ENCODE measurements at places on chromosomes 3 and 15. TPM values are rescaled to one million over a fixed set of nuclear protein-coding genes. Genes with fewer than 3 reads are reported as not detected.

The BCHE gene
- 47.1 TPM for polyA plus RNA-seq

The SLC22A13 gene
- polyA plus RNA-seq: 1.2 TPM

The TMEM266 gene
- polyA plus RNA-seq: 0.78 TPM

The DET1 gene
- polyA plus RNA-seq: 19.3 TPM

The CFAP100 gene
- polyA plus RNA-seq: 2.5 TPM

GRCh38 chr3:69226071-69226470 lies 103.7 kb upstream of the LMOD3 start:
- DNase-seq: no peak

GRCh38 chr3:133208184-133208583 lies 170.0 kb downstream of the TMEM108 start:
- DNase-seq: no peak

GRCh38 chr15:78641749-78642275 lies 802 bp upstream of the CHRNB4 start:
- DNase-seq: no peak

DNA sequence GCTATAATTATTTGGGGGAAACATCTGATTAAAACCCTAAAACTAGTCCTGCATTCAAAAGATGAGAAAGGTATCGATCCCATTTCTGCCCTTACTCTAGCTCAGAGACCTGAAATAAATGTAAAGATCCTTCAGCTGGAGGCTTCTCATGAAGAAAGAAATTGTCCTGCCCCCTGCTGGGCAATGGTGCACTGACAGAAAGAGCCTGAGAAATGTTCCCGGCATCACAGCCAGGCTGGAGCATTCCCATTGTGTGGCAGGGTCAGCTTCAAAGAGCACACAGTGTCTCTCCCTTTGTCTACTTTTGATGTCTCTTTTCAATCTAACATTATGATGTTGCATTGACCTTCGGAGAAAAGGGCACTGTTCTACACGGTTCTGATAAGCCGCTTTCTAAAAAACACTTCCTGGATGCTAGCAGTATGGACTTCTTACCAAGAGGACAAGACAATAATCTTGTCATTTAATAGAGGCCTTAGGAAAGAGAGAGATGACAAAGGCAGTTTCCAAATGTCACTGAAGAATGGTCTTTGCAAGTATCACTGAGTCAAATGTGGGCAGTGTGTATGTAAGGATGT lies 287.5 kb downstream of the MAGI1 start:
- DNase-seq: no peak

- DNase-seq: no peak
Observed at GRCh38 chr3:119013951-119014350, 20.7 kb downstream of the IGSF11 start.

DNA sequence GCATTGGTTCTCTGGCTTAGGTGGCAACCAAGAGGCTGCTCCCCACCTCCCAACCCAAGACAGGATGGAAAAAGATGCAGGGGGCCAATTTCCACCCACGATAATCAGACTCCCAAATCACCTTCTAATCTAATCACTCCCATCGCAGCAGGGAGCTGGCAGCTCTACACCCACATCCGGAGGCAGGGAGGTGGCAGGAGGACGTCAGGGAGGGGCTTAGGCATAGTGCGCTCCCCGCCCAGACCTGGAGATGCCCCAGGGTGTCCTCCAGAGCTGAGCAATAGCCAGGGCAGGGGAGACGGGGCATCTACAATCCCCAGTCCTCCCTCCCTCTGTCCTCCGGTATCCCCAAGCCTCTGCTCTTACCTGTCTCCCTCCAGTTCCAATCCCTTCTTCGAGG lies 70.5 kb upstream of the SEC13 start:
- DNase-seq: no peak

DNA sequence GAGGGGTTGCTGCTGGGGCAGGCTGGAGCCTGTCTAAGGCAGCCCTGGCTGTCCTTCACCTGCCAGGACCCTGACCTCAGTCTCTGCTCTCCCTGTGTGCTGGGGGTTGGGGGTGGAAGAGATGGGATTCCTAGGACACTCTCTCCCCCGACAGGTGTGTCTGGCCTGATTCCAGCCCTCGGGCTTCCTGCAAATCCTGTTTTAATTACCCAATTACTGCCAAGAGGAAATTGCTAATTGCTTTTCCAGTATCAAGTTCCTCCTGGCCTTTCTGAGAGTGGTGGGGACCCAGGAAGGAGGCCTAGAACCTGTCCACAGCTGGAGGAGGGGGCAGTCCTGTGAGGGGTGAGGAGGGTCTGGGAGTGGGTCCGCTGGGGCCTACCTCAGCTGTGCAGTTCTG lies 15.8 kb downstream of the PLXNA1 start:
- no peak for DNase-seq

GRCh38 chr15:38660738-38661137 lies 96.1 kb upstream of the RASGRP1 start:
- no peak for DNase-seq

DNA sequence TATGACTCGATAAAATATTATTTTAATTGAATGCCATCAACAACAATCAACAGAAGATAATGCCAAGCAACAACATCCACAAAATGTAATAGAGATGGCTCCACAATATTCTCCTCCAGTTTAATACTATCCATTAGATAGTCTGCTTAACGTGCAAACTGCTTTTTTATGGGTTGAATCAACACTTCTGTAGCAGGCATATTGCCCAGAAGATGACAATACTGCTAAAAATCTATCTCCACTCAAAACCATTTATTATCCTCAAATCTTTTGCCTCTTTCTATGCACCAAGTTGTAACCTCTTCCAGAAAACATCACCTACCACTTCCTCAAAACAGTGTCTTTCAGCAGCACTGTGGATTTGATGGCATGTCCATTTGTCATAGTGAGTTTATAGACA lies 295.7 kb upstream of the LMCD1 start:
- DNase-seq: no peak

DNA sequence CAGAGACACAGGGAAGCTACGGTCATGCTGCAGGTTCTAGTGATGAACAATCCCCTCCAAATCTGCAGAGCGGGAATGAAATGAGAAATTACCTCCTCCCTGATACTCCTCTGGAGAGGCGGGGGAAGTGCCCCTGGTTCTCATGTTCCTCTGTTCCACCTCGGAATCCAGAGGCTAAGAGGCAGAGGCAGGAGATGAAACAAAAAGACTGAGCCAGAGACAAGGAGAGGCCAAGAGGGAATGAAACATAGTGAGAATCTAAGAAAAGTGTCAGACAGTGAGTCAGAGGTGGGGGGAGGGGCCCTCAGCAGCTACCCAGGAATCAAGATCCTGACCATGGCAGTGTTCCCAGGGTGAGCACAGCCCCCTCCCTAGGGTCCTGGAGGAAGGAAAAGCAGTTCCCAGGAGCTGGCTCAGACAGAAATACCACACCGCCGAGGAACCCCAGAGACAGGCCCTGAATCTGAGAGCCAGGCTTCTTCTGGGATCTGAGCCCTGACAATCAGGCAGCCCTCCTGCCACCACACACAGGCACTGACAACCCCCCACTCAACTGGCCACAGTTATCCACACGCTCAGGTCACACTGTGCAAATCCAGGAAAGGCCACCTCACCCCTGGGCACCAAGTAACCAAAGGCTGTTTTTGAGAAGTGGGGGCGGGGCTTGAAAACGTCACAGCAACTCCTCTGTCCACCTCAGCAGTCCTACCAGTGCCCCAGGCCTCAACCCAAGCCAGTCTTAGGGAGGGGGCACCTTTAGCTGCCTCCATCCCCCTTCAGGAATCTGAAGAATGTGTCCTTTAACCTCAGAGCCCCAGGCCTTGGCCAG lies 2.4 kb downstream of the CSRNP1 start:
- no peak for DNase-seq

- no peak for DNase-seq
Observed at GRCh38 chr3:196120291-196120951, 38.5 kb upstream of the TFRC start.

GRCh38 chr3:90031121-90031520 lies 923.7 kb downstream of the EPHA3 start:
- DNase-seq: no peak

DNA sequence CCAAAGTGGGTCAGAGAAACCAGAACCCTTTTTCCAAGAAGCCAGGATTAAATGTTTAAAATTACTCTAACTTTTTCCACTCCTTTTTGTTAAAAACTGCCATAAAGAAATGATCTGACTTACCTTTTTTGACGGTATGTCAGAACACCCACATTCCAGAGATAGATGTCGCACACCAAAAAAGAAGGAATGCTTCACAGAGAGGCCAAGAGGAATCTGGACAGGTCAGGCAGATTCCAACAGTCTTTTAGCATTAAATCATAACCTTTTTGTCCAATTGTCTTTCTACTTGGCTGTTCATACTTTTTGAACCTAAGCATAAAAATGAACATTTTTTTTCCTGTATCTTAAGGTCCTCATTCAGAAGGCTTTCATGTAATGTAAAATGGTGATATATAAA lies 846.9 kb downstream of the NSUN3 start:
- no peak for DNase-seq

DNA sequence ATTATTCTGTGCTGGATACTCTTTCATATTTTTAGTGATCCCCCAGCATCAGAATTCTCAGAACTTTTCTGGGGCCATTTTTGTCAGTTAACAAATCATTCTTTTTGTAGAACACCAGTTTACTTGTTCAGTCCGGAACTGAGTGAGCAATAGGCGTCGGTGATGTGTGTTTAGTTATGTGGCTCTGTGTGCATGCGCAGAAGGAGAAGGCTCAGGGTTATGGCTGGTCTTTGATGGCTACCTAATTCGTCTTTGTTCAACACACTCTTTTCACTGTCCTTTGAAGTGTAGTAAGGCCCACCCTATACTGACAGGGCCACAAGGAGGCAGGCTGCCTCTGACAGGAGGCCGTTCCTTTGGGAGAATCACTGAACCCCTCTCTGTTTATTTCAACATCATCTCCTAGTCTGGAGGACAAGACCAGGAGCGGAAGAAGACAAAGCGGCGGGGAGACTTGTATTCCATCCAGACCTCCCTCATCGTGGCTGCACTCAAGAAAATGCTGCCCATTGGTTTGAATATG lies 158.2 kb upstream of the CHRM5 start:
- DNase-seq: no peak

- DNase-seq: no peak
Observed at GRCh38 chr3:59791774-59792308, 742.0 kb upstream of the CFAP20DC start.

DNA sequence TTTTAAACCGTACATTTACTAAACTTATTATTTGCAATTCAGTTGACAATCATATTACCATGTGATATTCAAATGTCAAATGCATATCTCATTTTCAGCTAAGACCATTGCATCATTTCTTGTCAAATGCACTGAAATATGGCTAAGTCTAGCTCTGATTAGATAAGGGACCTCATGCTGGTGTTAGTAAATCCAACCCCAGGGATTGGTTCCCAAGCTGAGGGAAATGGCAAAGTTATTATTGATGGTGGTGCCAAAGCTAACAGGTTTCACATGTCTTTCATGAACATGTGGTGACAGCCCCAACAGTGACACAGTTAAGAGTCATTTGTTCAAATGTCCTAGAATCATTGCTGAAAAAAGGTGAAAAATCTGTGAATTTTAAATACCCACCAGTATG lies 641.1 kb downstream of the MECOM start:
- no peak for DNase-seq

DNA sequence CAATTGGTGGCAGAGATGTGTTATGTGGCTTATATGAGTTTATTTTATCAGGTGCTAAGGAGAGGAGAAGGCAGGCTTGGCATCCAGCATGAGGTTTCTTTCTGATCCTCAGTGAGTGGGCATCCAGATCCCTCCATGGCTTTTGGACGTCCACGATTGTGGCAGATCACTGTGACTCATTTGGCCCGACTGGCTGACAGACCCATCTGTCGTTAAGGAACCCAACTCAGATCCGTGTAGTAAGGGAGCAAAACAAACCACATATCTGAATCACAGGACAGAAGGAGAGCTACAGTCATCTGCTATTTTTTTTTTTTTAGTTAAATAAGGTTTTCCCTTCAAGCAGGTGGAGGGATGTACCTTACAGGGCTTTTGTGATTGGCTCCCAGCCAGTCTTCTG lies 197.0 kb upstream of the KCNH8 start:
- DNase-seq: no peak

- DNase-seq: no peak
Observed at GRCh38 chr3:96900031-96900430, 85.6 kb downstream of the EPHA6 start.

GRCh38 chr3:195570344-195570743 lies 13.4 kb downstream of the APOD start:
- DNase-seq: no peak

DNA sequence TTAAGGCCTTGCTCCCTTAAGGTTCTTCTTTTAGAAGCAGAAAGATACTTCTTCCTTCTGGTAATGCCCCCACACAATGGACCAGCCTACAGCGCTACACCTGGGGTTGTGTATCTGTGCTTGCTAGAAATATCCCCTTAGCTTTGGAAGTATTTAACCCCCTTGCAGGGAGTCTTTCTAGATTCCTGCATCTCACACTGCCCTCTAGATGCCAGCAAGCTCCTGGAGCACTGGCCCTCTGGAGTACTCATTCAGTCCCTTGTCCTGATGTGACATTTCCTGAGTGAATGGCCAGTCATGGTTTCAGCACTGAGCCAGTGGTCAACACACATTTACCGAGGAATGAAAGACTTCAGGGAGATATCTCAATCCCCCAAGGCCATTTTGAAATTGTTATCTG lies 30.4 kb upstream of the RBP2 start:
- no peak for DNase-seq

- DNase-seq: no peak
Observed at GRCh38 chr3:16485395-16485992, 28.0 kb downstream of the RFTN1 start.

DNA sequence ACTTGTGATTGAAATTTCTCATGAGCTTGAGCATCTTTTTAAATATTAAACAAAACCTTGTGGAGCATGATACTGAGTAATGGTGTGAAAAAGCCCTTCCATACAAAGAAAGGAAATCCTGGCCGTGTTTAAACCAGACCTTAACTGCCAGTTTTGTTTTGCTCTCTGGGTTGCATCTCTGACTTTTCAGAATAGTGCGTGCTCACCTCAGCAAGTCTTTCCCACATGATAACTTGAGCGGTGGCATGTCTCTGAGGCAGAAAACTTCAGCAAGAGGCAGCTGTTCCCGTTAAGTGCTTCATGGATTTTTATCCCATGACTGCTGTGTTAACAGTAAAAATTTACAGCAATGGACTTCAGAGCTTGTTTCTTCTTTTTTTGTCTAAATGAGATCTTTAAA lies 393.3 kb downstream of the FEZF2 start:
- DNase-seq: peak; percentile 21

All from left renal pelvis (tissue), 4 donors.